ENCODE measurements at places on chromosomes 12 and 14. TPM values are rescaled to one million over a fixed set of nuclear protein-coding genes. Genes with fewer than 3 reads are reported as not detected.

DNA sequence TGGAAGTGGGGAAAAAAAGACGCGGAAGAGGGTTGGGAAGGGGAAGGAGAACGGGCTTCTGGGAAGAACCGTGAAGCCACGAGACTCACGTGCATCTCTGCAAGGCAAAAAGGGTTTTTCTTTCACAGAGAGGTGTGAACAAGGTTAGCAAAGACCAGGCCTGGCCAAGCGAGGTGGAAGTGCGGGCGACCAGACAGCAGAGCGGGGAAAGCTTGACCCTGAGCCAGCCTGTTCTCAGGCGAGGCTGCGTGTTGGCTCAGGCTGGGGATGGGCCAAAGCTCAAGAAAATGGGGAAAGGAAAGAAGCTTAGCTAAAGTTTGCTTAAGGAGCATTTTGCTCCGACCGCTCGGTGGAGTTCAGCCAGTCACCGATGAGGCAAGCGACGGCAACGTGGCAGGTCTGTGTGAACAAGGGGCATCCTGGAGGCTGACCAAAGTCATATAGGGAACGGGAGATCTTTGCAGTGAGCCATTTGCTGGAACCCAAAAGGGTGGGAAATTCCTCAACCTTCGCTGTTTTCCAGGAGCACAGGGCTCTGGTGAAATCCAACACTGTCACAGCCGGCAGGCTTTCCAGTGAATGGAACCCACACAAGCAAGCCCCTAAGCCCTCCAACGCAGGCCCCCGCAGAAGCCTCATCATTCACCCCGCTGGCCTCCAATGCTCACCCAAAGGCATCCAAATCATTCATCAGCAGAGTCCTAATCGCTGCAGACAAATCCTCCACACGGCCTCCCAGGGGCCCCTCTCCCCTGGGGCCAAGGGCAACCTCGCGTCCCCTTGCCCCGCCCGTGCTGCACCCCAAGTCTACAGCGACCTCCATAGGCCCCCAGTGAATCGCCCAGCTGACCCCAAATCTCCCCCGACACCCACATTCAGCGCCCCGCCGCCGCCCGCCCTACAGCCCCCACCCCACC lies 754 bp downstream of the ZNF605 start:
- H3K4me1 ChIP-seq = peaks cover 6% of the 10 kb centered on the region
- no peaks in the 10 kb centered on the region for H3K36me3 ChIP-seq
- DNase-seq = peak; percentile 1
- peak overlapping the region; percentile 85 for H3K27ac ChIP-seq

- no peaks in the 10 kb centered on the region for H3K4me1 ChIP-seq
- no peak overlapping the region for H3K27ac ChIP-seq
- DNase-seq = no peak
- no peaks in the 10 kb centered on the region for H3K36me3 ChIP-seq
- no peaks in the 10 kb centered on the region for H3K27me3 ChIP-seq
These were observed 33.0 kb downstream of the PTPN21 start for GRCh38 chr14:88521818-88522217.

- no peaks in the 10 kb centered on the region for H3K4me1 ChIP-seq
- no peak overlapping the region for H3K27ac ChIP-seq
- H3K4me3 ChIP-seq = no peak overlapping the region
- no peaks in the 10 kb centered on the region for H3K36me3 ChIP-seq
These were observed 14.6 kb upstream of the C1S start for GRCh38 chr12:7045913-7046312.

GRCh38 chr14:84028080-84028604 lies 1501.8 kb upstream of the FLRT2 start:
- no peaks in the 10 kb centered on the region for H3K36me3 ChIP-seq
- no peak for DNase-seq
- no peaks in the 10 kb centered on the region for H3K27me3 ChIP-seq

- H3K27me3 ChIP-seq = no peaks in the 10 kb centered on the region
- no peak for DNase-seq
- H3K4me3 ChIP-seq = no peak overlapping the region
- H3K4me1 ChIP-seq = no peaks in the 10 kb centered on the region
- H3K36me3 ChIP-seq = no peaks in the 10 kb centered on the region
These were observed 92.9 kb downstream of the HMGA2 start for GRCh38 chr12:65916991-65917695.

GRCh38 chr14:97618917-97619690 lies 821.9 kb downstream of the VRK1 start:
- no peaks in the 10 kb centered on the region for H3K27me3 ChIP-seq
- no peak for DNase-seq
- H3K4me3 ChIP-seq = peak overlapping the region; percentile 19
- H3K4me1 ChIP-seq = peaks cover 38% of the 10 kb centered on the region

- H3K36me3 ChIP-seq = no peaks in the 10 kb centered on the region
- H3K27me3 ChIP-seq = no peaks in the 10 kb centered on the region
- no peak overlapping the region for H3K27ac ChIP-seq
- no peaks in the 10 kb centered on the region for H3K4me1 ChIP-seq
These were observed 241.3 kb upstream of the TMEM132C start for GRCh38 chr12:128025589-128026245.

The ESPL1 gene
- not detected for polyA plus RNA-seq

The CACNA1C gene
- polyA plus RNA-seq = 0.04 TPM

The LMNTD1 gene
- not detected for polyA plus RNA-seq

The MANSC4 gene
- not detected for polyA plus RNA-seq

The NPAS3 gene
- not detected for polyA plus RNA-seq

The GPD1 gene
- polyA plus RNA-seq = not detected

The HOXC10 gene
- polyA plus RNA-seq = not detected

The MSI1 gene
- polyA plus RNA-seq = not detected

Measured in naive thymus-derived CD4-positive, alpha-beta T cell (primary cell).